ENCODE measurements at places on chromosomes 6 and 20. TPM values are rescaled to one million over a fixed set of nuclear protein-coding genes. Genes with fewer than 3 reads are reported as not detected.

DNA sequence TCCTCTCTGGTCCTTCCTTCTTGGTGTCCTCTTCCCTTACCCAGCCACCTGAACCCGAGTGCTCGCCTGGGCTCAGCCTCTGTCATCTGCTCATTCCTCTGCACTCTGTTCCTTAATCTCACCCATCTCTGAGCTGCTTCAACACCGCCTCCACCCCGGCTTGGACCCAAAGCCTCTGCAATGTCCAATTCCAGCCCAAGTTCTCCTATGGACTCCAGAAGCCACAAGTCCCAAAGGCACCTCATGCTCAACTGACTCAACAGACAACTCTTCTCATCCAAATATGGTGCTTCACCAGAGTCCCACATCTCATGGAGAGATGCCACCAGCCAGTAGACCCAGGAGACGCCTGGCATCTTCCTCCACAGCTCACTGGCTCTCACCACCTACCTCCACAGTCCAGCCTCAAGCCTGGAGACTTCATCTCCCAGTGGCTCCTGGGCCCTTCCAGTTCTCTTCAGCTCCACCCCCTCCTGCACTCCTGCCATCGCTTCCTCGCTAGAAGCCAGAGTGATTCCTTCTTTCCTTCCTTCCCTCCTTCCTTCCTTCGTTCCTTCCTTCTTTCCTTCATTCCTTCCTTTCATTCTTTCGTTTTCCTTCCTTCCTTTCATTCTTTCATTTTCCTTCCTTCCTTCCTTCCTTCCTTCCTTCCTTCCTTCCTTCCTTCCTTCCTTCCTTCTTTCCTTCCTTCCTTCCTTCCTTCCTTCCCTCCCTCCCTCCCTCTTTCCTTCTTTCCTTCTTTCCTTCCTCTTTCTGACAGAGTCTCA lies 40.9 kb upstream of the NNAT start:
- no peak overlapping the region for H3K4me3 ChIP-seq
- H3K4me1 ChIP-seq = no peaks in the 10 kb centered on the region
- H3K36me3 ChIP-seq = no peaks in the 10 kb centered on the region
- H3K27me3 ChIP-seq = no peaks in the 10 kb centered on the region

- no peaks in the 10 kb centered on the region for H3K36me3 ChIP-seq
- H3K4me1 ChIP-seq = no peaks in the 10 kb centered on the region
- H3K27me3 ChIP-seq = no peaks in the 10 kb centered on the region
- no peak for DNase-seq
- H3K27ac ChIP-seq = no peak overlapping the region
Measured at GRCh38 chr6:152046118-152046517, 238.6 kb downstream of the ESR1 start.

GRCh38 chr20:36924167-36925045 lies 27.1 kb downstream of the SAMHD1 start:
- no peak overlapping the region for H3K27ac ChIP-seq
- no peak for DNase-seq
- no peaks in the 10 kb centered on the region for H3K27me3 ChIP-seq
- H3K36me3 ChIP-seq = no peaks in the 10 kb centered on the region
- H3K4me3 ChIP-seq = no peak overlapping the region
- H3K4me1 ChIP-seq = no peaks in the 10 kb centered on the region

GRCh38 chr6:69866351-69866769 lies at the start of gene COL19A1:
TSS of gene COL19A1 (plus strand) at chr6:69866556. CDS start at chr6:69879568, 13,012 bp downstream.
- DNase-seq = no peak
- H3K4me3 ChIP-seq = peak within 1 kb of the TSS; percentile 49
- no peaks in the 10 kb centered on the region for H3K27me3 ChIP-seq
- no peaks in the 10 kb centered on the region for H3K4me1 ChIP-seq
- H3K36me3 ChIP-seq = no peaks in the 10 kb centered on the region

GRCh38 chr20:11454966-11455799 lies 462.5 kb upstream of the BTBD3 start:
- H3K36me3 ChIP-seq = no peaks in the 10 kb centered on the region
- H3K4me3 ChIP-seq = no peak overlapping the region
- no peaks in the 10 kb centered on the region for H3K27me3 ChIP-seq
- no peak for DNase-seq
- peak overlapping the region; percentile 25 for H3K27ac ChIP-seq

Gene HM13
- 53.1 TPM for total RNA-seq

DNA sequence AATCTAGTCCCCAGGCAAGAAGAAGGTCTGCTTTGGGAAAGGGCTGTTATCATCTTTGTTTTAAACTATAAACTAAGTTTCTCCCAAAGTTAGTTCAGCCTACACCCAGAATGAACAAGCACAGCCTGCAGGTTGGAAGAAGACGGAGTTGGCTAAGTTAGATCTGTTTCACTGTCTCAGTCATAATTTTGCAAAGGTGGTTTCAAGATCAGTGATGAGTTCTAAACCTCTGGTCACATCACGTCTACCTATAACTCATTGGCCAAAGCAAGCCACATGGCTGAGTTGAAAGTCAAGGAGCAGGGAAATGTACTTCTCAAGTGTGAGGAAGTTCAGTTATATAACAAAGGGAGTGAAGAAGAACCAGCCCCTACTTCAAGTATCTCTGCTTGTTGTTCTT lies 50.5 kb upstream of the ECI2 start:
- no peak overlapping the region for H3K27ac ChIP-seq
- no peak for DNase-seq
- H3K36me3 ChIP-seq = no peaks in the 10 kb centered on the region

DNA sequence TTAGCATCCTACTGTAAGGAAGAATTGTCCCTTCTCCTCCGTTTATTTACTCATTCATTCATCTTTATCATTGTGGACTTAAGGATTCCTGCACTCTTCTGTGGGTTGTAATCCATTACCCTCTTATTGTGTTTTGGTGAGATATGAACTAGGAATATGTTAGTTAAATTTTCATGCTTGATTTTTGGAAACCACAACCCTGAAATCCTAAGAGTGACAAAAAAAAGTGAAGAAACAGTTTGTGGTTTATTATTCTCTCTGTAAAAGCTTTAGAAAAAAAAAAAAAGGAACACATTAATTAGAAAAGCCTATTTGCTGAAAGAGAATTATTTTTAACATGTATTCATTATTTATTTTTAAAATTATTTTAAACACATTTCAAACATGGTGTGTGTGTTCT lies 36.7 kb upstream of the INSM1 start:
- H3K36me3 ChIP-seq = no peaks in the 10 kb centered on the region
- no peak overlapping the region for H3K27ac ChIP-seq
- no peak overlapping the region for H3K4me3 ChIP-seq

GRCh38 chr6:31197559-31198305 lies 27.2 kb upstream of the POU5F1 start:
- no peaks in the 10 kb centered on the region for H3K4me1 ChIP-seq
- H3K27me3 ChIP-seq = no peaks in the 10 kb centered on the region
- no peaks in the 10 kb centered on the region for H3K36me3 ChIP-seq
- peak; percentile 94 for DNase-seq
- peak overlapping the region; percentile 67 for H3K4me3 ChIP-seq
- peak overlapping the region; percentile 97 for H3K27ac ChIP-seq

Gene NPBWR2
- total RNA-seq = not detected

DNA sequence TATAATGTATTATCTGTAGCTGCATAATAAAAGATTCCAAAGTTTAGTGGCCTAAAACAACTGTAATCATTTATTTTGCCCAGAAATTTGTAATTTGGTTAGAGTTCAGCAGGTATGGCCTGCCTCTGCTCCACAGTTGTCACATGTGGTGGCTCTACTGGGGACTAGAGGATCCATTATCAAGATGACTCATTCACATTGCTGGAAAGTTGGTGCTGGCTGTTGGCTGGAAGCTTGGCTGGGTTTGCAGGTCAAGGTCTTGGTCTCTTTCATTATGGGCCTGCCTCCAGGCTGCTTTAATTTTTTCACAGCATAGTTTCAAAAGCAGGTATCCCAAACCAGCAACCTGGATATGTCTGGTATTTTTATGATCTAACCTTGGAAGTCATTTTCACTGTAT lies 17.6 kb downstream of the TRDN start:
- no peaks in the 10 kb centered on the region for H3K4me1 ChIP-seq
- H3K4me3 ChIP-seq = no peak overlapping the region
- no peaks in the 10 kb centered on the region for H3K36me3 ChIP-seq
- H3K27ac ChIP-seq = no peak overlapping the region

Gene TMC2
- 0.15 TPM for total RNA-seq

Gene VGLL2
- total RNA-seq = not detected

GRCh38 chr6:36296240-36296639 lies 26.4 kb downstream of the PNPLA1 start:
- no peak for DNase-seq
- no peak overlapping the region for H3K27ac ChIP-seq
- H3K27me3 ChIP-seq = no peaks in the 10 kb centered on the region
- no peaks in the 10 kb centered on the region for H3K36me3 ChIP-seq

Gene DNAH8
- total RNA-seq = under 0.01 TPM

Gene FOXF2
- 4.9 TPM for total RNA-seq

DNA sequence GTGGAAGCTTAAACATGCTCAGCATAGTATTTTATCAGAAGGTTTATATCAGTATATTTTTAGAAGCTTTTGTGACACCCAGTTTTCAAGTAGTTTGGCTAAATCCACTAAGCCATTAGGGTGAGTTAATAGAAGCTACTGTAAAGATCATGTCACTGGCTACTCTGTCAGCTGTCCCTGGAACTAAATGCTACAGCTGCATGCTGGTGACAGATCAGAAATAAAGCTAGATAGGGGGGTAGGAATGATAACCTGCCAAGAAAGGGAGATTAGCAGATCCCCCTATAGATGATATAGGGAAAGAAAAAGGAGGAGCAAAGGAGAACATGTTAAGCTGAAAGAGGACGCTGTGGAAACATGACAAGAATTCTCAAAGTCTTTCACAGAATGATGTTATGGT lies 363.2 kb downstream of the QKI start:
- no peak for DNase-seq
- no peaks in the 10 kb centered on the region for H3K4me1 ChIP-seq
- H3K27me3 ChIP-seq = no peaks in the 10 kb centered on the region
- H3K27ac ChIP-seq = no peak overlapping the region
- H3K4me3 ChIP-seq = no peak overlapping the region

Gene SULF2
- 36.3 TPM for total RNA-seq

Gene OPRM1
- total RNA-seq = not detected
